ENCODE measurements at places on chromosomes 6 and 20.

DNA sequence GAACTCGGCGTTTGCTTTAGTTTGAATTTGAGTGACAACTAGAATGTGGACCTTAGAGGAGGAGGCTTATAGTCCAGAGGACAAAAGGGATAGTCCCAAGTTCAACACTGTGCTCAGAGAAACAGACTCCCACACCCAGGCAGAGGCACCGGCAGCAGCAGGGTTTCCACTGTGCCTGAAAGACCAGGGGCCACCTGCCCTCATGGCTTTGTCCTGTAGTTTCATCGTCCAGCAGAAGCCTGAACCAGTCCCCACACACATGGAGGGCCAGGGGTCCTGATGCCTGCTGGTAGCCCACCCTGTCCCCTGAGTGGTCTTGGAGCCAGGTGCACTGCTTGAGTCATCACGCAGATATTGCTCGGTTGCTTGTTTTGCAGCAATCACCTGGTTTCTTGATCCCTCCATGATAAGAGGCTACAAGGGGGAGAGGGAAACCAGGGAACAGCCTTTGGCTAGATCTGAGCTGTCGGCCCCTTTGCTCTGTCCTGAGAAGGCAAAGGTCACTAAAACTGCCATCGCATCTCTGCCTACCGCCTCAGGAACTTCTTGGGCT, 7.2 kb upstream of the ACSS1 start:
- no peak for DNase-seq

GRCh38 chr6:3181105-3181504, 23.8 kb upstream of the TUBB2A start:
- no peak for DNase-seq

GRCh38 chr6:55969526-55969925, 94.1 kb upstream of the BMP5 start:
- DNase-seq: no peak

- no peak for DNase-seq
Measured at GRCh38 chr20:37329481-37330165, 16.3 kb upstream of the SRC start.

DNA sequence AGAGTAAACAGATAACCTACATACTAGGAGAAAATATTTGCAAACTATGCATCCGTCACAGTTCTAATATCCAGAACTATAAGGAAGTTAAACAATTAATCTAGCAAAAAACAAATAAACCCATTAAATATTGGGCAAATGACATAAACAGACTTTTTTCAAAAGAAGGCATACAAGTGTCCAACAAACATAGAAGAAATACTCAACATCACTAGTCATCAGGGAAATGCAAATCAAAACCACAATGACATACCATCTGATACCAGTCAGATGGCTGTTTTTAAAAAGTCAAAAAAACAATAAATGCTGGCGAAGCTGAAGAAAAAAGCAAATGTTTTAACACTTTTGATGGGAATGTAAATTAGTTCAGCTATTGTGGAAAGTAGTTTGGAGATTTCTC, 1117.7 kb upstream of the MAP3K7 start:
- peak; percentile 47 for DNase-seq

DNA sequence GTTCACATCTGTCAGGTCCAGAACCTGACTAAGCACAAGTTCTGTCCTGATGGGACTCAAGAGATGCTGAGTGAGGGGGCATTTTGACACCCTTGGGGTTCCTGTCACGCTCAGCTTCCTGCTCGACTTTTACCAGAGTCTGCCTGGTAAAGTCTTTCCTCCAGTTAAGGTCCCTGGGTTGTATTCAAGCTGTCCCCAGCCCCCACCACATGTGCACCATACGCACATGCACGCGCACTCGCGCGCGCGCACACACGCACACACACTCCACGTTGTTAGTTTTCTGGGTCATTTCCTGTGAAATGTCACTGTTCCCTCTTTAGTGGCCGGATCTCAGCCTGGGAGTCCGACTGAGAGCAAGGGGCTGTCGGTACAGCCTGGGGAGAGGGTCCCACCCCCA, 166.1 kb downstream of the GMPR start:
- no peak for DNase-seq

DNA sequence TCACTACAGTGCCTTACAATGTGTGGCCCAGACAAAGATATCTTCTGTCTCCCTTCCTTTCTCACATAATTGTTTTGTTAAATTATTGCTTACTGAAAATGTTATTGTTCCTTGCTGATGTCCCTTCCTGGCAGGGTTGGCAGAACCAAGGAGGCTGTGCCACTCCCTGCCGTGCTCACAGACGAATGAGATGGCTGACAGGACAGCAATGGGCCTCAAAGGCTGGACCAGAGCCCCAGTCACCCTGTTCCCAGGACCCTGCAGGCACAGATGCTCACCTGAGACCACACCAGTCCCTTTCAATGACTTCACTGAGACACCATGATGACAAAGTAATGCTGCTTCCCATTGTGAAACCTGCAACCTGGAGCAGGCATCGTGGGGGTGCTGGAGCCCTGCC, 375.1 kb downstream of the HACE1 start:
- no peak for DNase-seq

GRCh38 chr6:87705070-87705691, 3.1 kb upstream of the AKIRIN2 start:
- no peak for DNase-seq

DNA sequence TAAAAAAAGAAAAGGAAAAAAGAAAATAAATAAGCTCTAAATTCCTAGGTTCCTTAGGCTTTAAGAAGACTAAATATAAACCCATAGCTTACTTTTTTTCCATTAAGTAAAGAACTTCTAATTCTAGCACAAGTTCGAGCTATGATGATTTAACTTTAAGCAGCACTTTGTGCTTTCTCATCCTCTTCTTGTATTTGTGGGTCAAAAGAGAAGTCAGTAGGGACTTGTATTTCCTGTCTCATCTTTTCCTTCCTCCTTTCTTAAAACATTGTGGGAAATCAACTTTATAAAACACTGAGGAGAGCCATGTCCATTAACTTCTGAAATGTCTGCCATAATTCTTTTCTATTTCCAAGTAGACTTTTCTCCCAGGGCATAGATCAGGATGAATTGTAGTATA, 637.7 kb upstream of the CITED2 start:
- DNase-seq: no peak

- no peak for DNase-seq
Measured at GRCh38 chr6:1482381-1483166, 93.2 kb downstream of the FOXF2 start.

- peak; percentile 92 for DNase-seq
Measured at GRCh38 chr20:49812507-49813304, at the start of gene SLC9A8. TSS of gene SLC9A8 (plus strand) at chr20:49812828. CDS start at chr20:49812923, 95 bp downstream.

DNA sequence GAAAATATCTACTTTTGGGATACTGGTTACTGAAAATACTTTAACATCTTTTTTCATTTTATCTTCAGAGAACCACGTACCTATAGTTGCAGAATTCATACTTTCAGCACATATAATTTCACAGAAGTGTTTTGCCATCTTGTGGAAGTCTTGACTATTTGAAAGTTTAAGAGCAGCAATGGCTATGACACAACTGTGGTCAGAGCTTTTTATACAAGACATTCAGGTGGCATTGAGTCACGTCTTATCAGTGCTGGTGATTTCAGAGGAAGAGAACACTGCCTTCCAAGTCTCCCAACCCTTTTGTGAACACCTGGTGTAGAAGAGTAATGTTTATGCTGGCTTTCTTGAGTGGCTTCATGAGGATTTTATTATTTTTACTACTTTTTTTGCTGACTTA, 171.6 kb downstream of the ARID1B start:
- DNase-seq: peak; percentile 97

DNA sequence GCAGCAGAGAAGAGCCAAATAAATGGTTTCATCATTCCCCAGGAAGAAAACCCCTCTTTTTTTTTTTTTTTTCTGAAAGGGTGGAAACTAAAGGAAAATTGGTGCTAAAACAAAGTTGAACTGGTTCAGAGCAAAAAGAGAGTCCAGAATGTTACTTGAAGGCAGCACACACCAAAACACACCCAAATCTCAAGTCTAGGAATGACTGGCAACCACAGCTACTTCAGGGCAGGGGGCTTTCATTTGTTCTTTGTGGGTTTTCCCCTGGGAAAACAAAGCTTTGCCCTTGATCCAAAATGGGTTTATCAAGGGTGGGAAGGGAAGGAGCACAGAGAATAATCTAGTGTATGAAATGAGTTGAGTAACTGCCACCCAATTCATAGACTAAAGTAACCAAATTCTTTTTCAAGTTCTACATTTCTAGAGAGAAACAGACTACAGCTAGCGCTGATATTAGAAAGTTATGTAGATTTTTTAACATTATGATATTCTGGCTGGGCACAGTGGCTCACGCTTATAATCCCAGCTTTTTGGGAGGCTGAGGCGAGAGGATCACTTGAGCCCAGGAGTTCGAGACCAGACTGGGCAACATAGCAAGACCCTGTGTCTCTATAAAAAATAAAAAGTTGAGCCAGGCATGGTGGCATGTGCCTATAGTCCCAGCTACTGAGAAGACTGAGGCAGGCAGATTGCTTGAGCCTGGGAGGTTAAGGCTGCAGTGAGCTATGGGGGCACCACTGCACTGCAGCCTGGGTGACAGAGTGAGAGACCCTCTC, 119.8 kb downstream of the NFATC2 start:
- DNase-seq: no peak

- no peak for DNase-seq
Measured at GRCh38 chr6:100260584-100260983, 204.1 kb downstream of the SIM1 start.

- no peak for DNase-seq
Measured at GRCh38 chr6:149266659-149267058, 50.9 kb upstream of the TAB2 start.

DNA sequence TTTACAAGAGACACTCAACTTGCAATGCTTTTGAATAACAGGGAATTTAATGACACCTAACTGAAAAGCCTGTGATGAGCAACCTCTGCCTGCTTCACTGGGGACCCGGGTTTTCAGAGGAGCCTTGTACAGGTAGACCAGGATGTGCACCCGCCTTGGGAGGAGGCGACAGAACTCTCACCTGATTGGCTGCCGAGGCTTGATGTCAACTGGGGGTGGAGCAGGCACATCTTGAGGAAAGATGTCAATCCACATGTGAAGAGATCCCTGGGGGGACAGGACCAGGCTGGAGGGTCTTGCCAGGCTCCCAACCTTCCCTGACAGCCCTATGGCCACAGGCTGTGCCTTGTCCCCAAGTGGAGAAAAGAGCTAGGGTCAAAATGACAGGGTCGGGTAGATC, 19.8 kb downstream of the ERGIC3 start:
- no peak for DNase-seq

GRCh38 chr6:150202404-150202803, 59.6 kb downstream of the PPP1R14C start:
- DNase-seq: peak; percentile 59

DNA sequence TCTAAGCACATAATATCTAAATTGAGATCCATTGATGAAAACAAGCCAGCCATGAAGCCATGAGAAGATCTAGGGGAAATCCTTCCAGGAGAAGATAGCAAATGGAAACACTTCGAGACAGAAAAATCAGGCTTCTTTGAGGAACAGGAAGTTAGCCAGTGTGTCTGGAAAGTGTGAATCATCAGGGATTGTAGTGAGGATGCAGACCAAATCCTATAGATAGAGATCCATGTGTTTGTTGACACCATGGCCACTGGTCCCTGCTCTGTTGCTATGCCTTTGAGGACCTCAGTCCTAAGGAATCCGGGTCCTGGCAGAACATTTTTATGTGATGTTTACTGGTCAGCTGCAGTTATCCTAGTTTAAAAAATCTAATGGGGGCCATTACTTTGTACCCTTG, 6.6 kb upstream of the ELOVL2 start:
- peak; percentile 61 for DNase-seq

DNA sequence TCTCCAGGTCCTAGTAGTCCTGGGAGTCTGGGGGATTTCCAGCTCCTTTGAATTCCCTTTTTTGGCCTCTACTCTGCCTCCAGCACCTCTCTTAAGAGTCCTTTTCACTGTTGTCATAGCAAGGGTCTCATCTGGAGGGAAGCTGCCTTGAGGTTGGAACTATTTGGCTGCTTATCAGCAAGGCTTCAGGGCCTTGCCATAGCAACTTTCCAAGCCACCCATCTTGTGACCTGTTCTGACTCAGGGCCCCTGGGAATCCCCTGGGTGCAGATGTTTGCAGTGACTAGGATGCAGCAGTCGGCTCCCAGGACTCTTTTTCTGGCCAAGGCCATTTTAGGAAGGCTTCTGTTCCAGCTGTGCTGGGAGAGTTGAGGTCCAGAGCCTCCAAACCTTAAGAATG, 12.4 kb downstream of the PKIG start:
- DNase-seq: peak; percentile 53

- DNase-seq: peak; percentile 59
Measured at GRCh38 chr6:137416376-137417109, 77.7 kb downstream of the OLIG3 start.

DNA sequence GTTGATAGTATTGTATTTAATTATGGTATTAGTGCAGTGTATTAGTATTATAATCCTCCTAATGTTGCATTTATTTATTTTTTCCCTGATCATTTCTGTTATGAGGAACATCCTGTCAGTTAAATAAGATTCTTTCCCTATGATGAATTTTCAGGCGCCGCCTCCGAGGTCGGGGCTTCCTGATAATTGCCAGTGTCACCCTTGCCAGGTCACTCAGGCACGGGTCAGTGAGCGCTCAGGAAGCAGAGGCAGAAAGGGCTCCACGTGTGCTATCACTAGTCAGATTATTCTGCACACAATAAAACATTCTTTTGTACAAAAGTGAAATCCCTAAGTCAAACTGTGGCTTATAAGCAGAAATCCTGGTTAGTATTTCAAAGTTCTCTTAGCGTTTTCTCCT, 64.8 kb downstream of the TSHZ2 start:
- DNase-seq: no peak

- peak; percentile 2 for DNase-seq
Measured at GRCh38 chr6:163048345-163048744, 320.6 kb downstream of the PACRG start.

DNA sequence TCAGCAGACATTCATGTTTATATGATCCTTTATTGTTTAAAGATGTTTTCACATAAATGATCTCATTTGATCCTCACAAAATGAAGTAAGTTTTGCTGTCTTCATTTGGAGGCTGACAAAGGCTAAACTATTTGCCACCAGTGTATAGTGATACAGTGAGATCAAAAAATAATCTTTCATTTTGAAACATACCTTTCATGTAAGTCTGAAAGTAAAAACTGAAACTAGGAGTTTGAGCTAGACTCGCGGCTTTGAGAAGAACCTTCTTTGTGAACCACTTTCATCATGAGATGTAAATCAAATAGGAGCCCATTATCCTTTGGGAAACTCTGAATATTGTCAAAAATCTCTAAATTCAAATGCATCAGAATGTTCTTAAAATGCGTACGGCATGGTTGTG, 40.3 kb upstream of the SPTLC3 start:
- DNase-seq: no peak

DNA sequence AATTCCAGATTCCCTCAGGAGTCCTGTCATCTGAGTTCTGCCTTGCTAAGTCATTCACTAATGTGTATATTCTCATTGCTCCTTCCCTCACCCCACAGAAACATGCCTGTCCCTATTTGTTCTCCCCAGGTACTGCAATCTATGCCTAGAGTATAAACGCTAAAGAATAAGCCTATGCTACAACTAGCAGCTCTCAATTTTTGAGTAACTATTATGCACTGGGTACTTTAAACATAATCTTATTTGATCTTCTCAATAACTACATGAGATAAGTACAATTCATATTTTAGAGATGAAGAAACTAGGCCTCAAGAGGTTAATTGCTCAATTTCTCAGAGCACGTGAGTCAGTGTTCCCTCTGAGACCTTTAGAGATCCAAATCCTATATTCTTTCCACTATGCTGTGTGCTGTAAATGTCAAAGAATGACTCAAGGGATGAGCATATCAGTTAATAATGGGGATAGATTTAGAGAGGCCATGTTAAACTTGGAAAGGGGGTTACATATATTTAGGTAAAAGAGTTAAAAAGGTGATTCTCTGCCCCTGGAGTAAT, 423.8 kb upstream of the ADGRB3 start:
- peak; percentile 56 for DNase-seq

- no peak for DNase-seq
Measured at GRCh38 chr6:149472241-149472640, 12.6 kb downstream of the ZC3H12D start.

Measured in fibroblast of lung (primary cell).